ENCODE measurements at places on chromosomes 4 and X.

GRCh38 chrX:75603833-75604232 lies 81.0 kb upstream of the ZDHHC15 start:
- no peak for DNase-seq

GRCh38 chrX:49845701-49846403 lies 16.7 kb downstream of the PAGE4 start:
- no peak for DNase-seq

DNA sequence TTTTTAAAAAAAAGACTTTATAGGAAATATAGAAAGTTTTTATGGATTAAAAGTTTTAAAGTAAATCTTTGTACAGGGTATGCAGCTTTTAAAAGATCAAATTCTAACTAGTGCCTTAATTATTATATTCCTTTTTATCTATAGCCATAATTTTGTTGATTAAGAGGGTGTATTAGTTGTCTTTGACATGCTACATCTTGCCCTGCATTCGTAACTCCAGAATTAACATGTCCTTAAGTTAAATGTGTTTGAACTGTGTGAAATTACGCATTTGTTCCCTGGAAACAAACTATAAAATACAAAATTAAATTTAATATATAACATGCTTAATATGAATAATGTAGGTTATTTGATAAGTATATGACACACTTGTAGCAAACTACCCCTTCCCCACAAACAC lies 66.3 kb downstream of the PTPN13 start:
- no peak for DNase-seq

- no peak for DNase-seq
Measured at GRCh38 chrX:110131031-110131430, 128.1 kb downstream of the TMEM164 start.

- DNase-seq = no peak
Measured at GRCh38 chr4:113483131-113483530, 278.4 kb downstream of the CAMK2D start.

DNA sequence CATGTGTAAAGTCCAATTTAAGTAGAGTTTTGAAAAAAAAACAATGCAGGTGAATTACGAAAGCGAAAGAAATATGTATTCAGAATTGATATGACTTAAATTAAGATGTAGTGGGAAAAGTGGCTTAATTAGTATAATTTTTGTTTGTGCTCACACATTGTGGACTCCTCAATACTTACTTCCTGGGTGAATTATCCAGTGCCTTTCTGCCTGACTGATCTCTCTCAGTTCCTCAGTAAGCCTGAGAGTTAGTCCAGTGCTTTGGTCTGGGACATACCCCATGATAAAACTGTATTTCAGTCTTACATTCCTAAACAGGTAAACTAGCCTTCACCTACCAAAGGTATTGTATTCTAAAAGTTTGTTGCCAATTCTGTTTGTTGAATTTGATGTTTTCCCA lies 8.4 kb downstream of the PGAM4 start:
- no peak for DNase-seq

DNA sequence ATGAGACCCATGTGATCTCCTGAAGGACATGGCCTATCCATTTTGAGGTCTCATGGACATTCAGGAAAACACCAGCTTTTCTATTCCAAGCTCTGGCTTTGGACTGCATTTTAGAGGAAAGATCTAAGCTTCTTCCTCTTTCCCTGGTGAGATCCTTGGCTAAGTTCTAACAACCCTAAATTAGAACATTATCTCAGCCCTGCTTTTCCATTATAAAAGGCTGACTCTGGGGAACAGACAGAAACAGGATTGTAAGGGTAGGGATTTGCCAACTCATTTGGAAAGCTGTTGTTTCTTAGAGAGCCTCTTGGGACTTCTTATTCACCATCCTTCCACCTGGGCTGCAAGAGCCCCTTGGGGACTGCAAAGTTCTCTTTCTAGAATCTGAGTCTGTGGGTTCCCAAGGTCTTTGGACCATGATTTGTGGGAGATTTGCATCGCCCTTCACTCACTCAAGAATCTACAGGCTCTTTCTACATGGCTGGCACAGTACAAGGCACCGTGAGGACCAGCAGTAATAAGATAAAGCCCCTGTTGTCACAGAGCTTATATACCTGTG lies 146.9 kb downstream of the FNIP2 start:
- DNase-seq = no peak

DNA sequence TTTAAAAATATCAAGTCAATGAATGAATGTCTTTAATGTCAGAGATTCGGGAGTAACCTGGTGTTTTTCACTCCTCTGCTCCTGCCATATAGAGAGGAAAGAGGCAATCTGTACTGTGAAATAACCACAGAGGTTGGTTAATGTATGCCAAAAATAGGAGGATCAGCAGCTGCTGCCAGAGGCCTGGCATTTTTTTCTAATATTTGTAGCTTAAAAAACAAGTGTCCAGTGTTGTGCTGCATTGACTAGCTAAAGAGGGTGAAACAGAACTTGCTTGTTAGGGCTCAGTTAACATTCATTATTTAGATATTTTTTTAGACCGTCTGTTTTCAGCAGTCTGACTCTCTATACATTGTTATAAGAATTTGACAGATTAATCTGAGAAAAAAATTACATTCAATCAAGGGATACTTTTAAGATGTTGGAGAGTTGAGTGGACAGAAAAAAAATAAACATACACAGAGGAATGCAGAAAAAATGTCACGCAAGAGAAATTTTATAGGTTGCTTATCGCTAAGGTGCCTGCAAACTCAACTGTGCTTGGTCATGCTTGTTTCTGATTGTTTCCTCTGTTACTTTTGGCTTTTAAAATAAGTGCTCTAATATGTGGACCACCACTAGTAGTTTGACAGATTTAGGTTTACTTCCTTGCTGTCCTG lies 392.3 kb upstream of the GALNT7 start:
- no peak for DNase-seq

DNA sequence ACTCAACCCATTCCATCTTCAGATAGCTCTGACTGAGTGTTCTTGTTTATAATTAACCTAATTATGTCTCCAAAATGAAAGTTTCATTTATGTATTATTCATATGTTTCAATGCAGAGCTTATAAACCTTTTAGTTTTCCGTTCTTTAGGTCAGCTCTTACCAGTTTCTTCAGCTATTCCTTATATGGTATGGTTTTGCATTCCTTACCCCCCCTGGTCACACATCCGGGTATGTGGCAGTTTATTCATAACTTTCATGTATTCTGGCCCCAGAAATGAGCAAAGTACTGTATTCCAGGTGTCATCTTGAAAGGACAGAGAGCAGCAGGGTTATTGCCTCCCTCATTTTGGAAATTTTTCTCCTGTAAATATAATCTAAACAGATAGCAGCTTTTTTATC lies 16.8 kb upstream of the IGSF1 start:
- no peak for DNase-seq

- DNase-seq = peak; percentile 32
Measured at GRCh38 chr4:76067652-76068286, 6.7 kb upstream of the ART3 start.

GRCh38 chr4:40940317-40940741 lies 190.6 kb downstream of the NSUN7 start:
- no peak for DNase-seq

DNA sequence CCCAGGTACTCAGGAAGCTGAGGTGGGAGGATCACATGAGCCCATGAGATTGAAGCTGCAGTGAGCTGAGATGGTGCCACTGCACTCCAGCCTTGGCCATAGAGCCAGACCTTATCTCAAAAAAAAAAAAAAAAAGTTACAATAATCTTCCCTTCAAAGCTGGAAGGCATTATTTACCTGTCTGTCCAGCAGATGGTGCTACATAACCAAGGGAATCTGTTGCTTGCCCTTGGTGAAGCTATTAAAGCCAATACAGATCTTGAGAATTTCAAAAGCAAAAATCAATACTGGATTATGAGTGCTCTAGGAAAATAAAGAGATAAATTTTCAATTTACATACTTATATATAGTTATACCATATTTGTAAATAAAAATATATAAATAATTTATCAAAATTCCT lies 25.9 kb downstream of the PKD2 start:
- DNase-seq = no peak

- no peak for DNase-seq
Measured at GRCh38 chrX:47573341-47574075, 8.7 kb upstream of the TIMP1 start.

- DNase-seq = no peak
Measured at GRCh38 chr4:78529569-78530209, 21.9 kb upstream of the ANXA3 start.

- no peak for DNase-seq
Measured at GRCh38 chr4:64774626-64775025, 365.4 kb upstream of the TECRL start.

GRCh38 chrX:66166671-66167070 lies 2.6 kb downstream of the HEPH start:
- DNase-seq = no peak

DNA sequence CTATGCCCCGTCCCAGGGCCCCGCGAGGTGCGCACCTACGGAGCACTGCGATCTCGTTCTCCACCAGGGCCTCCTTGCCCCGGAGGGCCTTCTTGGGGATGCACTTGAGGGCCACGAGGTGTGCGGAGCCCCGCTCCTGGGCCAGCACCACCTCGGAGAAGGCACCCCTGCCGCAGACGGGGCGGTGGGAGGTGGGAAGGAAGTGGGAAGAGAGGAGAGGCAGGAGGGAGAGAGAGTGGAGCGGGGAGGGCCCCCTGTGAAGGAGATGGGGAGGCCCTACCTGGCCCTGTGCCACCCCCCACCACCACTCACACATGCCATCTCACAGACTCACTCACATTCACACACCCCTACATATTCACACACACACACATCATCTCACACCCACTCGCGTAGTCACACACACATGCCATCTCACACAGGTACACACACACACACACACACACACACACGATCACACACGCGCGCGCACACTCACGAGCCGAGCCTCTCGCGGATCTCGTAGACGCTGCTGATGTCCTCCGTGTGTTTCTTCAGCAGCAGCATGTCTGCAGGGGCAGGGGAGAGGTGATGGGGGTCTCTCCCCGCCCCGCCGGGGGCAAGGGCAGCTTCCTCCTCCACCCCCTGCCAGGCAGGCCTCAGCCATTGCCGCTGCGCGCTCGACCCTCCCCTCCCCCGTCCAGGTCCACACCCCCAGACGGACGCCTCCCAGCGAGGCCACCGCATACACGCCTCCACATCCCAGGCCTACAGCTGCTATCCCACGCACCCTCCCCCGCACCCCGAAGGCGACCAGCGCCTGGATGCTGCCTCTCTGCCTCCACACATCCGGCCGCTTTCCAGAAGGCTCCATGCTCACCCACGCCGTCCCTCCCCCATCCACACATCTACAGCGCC lies 834 bp downstream of the PNCK start:
- no peak for DNase-seq

DNA sequence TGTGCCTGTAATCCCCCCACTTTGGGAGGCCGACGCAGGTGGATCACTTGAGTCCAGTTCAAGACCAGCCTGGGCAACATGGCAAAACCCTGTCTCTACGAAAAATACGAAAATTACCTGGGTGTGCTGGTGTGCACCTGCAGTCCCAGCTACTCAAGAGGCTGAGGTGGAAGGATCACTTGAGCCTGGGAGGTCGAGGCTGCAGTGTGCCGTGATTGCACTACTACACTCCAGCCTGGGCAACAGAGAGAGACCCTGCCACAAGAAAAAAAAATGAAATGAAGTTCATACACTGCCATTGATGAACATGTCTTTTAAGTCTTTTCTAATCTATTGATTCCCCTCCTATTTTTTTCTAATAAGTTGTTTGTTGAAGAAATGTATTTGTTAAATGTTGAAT lies 5.0 kb upstream of the ZFX start:
- no peak for DNase-seq

GRCh38 chrX:12497832-12498591 lies 293.2 kb upstream of the PRPS2 start:
- DNase-seq = no peak

DNA sequence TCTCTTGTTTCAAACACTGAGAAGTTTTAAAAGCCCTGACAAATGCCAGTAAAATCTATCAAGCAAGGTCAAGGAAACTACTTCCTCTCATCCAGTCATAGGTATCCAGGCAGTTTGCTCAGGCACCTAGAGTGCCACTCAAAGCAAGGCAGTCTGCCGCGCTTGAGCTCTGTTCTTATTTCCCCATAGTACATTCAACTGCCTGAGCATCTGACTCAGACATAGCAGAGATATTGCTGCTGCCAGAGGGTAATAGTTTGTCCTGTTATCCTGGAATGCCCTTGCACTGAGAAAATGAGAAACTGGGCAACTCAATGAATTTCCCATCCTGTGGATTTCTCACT lies 16.1 kb upstream of the ATP8A1 start:
- no peak for DNase-seq

DNA sequence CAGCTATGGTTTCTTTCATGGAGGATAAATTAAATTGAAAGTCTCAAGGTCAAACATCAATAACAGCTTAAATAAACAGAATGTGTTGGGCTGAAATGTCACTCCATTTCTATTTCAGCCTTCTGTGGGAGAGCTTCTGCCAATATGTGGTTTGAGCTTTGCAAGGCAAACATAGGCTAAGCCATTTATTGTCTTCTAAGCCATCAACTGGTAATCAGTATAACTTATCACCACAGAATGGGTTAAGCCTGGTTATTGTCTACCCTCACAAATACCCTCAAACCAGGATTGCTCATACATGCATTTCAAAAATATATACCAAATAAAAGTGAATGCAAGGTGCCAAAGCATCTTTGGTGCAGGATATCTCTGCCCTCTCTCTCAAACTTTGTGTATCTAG lies 52.7 kb downstream of the GABRB1 start:
- DNase-seq = no peak

DNA sequence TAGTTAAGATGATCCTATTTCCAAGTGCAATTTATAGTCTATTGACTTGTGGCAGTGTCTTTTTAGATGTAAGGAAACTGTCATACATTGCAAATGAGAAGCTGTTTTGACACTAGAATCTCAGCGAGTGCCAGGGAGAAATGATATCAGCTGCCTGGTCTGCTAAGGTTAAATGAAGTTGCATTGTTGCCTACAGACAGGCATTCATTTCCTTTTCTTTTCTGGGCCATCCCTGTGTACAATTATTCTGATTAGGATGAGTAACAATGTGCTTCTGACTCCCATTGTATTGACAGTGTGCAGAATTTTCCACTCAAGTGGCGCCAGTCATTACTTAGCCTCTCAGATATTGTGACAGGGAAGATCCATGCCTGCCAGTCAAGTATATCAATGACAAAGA lies 231.2 kb downstream of the GPAT3 start:
- no peak for DNase-seq

DNA sequence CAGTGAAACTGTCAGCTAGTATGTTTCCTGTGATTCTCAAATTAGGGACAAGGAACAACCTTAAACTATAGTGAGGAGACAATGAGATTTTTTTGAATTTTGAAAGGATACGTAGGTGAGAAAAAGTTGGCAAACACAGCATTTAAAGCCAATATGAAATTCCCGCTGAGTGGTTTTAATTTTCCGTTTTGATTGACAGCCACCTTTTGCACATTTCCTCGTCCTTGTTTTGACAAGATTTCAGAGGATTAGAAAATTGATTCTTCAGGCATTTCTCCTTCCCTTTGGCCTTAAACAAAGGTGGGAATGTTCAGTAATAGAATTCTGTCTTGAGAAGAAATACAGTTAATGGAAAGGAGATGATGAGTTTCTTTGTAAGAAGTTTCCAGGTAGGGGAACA lies 52.2 kb downstream of the RAPGEF2 start:
- DNase-seq = no peak

- no peak for DNase-seq
Measured at GRCh38 chr4:168621806-168622589, 125.1 kb downstream of the PALLD start.
